ENCODE measurements at places on chromosomes 16 and 17. TPM values are rescaled to one million over a fixed set of nuclear protein-coding genes. Genes with fewer than 3 reads are reported as not detected.

SYNRG gene
- polyA plus RNA-seq = 25.7 TPM

C16orf96 gene
- 0.33 TPM for polyA plus RNA-seq

ERAL1 gene
- polyA plus RNA-seq = 45.8 TPM

KRTAP2-3 gene
- polyA plus RNA-seq = not detected

OR3A2 gene
- polyA plus RNA-seq = 0.21 TPM

ACSM2A gene
- polyA plus RNA-seq = 0.61 TPM

ABCA10 gene
- 6.4 TPM for polyA plus RNA-seq

WNK4 gene
- polyA plus RNA-seq = 0.34 TPM

PHLPP2 gene
- polyA plus RNA-seq = 6.8 TPM

KCNAB3 gene
- 5.7 TPM for polyA plus RNA-seq

PRR35 gene
- polyA plus RNA-seq = 0.09 TPM

PIK3R5 gene
- polyA plus RNA-seq = 1.5 TPM

RAB37 gene
- polyA plus RNA-seq = 0.81 TPM

CDRT15L2 gene
- polyA plus RNA-seq = not detected

DHX58 gene
- 4.2 TPM for polyA plus RNA-seq

CIBAR2 gene
- polyA plus RNA-seq = not detected

HOXB8 gene
- 0.29 TPM for polyA plus RNA-seq

OR1D2 gene
- polyA plus RNA-seq = not detected

ARSG gene
- polyA plus RNA-seq = 2.2 TPM

TCAP gene
- 304 TPM for polyA plus RNA-seq

HOXB9 gene
- 0.36 TPM for polyA plus RNA-seq

ENGASE gene
- 27.9 TPM for polyA plus RNA-seq

RAB11FIP4 gene
- polyA plus RNA-seq = 1.4 TPM

BRIP1 gene
- polyA plus RNA-seq = 3.9 TPM

KRTAP3-1 gene
- polyA plus RNA-seq = not detected

SMIM36 gene
- not detected for polyA plus RNA-seq

KRTAP4-4 gene
- polyA plus RNA-seq = not detected

SECTM1 gene
- 2.6 TPM for polyA plus RNA-seq

LGALS9C gene
- polyA plus RNA-seq = not detected

KRTAP4-16 gene
- polyA plus RNA-seq = not detected

TEKT1 gene
- not detected for polyA plus RNA-seq

NGFR gene
- 95.3 TPM for polyA plus RNA-seq

KREMEN2 gene
- 11.8 TPM for polyA plus RNA-seq

CCDC144A gene
- polyA plus RNA-seq = 7.7 TPM

SRCIN1 gene
- polyA plus RNA-seq = 0.93 TPM

CHST5 gene
- polyA plus RNA-seq = 0.71 TPM

ULK2 gene
- 28.5 TPM for polyA plus RNA-seq

PRSS27 gene
- polyA plus RNA-seq = 1.4 TPM

MYOCD gene
- polyA plus RNA-seq = 1.2 TPM

RANBP10 gene
- 13.6 TPM for polyA plus RNA-seq

WWP2 gene
- 15.3 TPM for polyA plus RNA-seq

SLC13A5 gene
- 0.05 TPM for polyA plus RNA-seq

Measured in muscle of leg (tissue), 16 donors.